ENCODE measurements at places on chromosomes 7 and 10.

- peak; percentile 47 for DNase-seq
Observed at GRCh38 chr10:124152139-124153022, 59.0 kb upstream of the CHST15 start.

DNA sequence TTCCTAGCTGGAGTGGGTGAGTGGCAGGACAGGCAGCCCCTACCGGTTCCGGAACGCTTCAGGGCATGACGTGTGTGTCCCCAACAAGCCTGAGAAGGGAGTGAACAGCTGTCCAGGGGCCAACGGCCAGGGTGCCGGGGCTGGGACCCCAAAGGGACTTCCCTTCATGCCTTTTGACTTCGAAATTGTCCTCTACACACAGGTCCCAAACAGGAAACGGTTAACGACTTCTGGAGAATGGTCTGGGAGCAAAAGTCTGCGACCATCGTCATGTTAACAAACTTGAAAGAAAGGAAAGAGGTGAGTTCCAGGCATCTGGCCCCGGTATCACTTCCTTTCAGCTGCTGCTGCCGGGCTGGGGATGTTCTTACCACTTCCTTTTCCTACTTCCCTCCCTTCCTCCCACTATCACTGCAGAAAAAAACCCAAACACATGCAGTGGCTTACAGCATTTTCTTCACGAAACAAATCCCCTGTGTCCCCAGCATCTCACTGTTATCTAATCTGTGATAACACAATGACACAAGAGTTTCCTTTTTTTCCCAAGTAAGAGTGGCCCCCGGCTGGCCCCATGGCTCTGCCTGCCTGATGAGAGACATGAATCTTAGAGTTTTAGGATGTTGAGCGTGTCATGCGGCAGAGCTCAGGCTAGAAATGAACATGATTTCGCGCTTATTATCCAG is 63.2 kb downstream of the MKI67 start:
- no peak for DNase-seq

GRCh38 chr7:20395104-20395503 is 64.4 kb downstream of the ITGB8 start:
- DNase-seq: peak; percentile 97

DNA sequence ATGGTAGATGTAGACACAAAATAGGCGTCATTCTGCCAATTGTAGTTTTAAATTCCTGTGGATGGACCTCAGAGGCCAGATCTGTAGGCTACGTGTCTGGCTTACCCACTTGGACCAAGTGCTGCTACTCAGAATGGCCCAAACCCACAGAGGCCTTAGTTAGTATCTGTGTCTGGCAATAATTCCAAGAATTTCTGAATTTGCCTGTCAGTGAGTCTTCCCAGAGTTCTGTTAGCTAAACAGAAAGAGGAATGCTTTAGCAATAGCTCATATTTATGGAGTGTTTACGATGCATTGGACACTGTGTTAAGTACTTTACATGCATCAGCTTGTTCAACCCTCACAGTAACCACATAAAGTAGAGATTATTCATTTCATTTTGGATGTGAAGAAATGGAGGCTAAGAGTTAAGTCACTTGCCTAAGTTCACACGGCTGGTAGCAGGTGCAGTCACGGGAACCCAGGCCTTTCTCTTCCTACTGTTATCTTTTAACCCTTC is 231.8 kb downstream of the PTEN start:
- DNase-seq: no peak

DNA sequence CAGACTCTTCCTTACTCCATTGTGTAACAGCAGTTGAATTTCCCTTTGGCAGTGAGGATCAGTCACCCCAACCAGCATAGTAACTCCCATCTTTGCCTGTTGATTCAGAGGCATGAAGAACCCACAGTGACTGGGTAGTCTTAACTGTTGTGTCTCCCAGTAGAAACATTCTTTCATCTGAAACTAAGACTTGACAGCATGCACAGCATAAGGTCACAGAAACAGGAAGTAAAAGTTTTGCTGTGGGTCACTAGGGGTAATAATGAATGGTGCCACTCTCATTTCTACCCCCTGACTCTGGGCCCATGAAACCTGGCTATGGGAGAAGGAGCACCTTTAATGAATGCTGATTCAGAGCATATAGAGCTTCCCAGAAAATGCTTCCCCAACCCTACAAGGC is 8.3 kb upstream of the FRMPD2 start:
- DNase-seq: no peak

- DNase-seq: no peak
Observed at GRCh38 chr10:119119400-119119799, 15.5 kb downstream of the DENND10 start.

DNA sequence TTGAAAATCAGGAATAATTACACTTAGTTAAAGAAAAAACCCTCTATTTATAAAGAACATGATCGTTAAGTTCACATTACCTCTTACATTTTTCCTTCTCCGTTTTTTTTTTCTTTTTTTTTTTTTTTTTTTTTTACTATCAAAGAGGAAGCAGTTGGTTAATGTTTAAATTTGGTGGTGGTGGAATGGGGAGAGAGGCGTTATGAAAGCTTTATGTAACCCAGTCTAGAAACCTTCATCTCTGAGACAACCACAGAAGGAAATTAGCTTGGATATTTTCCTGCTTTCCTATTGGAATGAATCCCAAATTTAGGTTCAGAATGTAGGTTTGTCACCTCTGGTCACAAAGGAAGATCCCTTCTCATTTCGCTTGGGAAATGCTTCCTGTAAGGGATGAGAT is 31.5 kb upstream of the LHFPL3 start:
- no peak for DNase-seq

DNA sequence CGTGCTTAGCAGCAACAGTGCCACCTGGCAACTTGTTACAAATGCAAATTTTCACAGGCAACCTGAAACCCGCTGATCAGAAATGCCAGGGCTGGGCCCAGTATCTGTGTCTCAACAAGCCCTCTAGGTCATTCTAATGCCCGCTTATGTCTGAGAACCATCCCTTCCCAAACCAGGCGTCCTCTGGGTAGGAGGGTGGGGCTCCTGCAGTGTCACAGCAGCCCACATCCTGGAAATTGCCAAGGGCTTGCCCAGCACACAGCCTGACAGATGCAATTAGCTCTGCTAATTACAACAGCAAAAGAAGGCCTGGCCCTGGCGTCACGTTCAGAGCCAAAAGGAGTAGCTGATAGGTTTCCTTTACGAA is 15.9 kb downstream of the ITPRIP start:
- no peak for DNase-seq

GRCh38 chr7:55397617-55398016 is 32.5 kb downstream of the LANCL2 start:
- DNase-seq: no peak

DNA sequence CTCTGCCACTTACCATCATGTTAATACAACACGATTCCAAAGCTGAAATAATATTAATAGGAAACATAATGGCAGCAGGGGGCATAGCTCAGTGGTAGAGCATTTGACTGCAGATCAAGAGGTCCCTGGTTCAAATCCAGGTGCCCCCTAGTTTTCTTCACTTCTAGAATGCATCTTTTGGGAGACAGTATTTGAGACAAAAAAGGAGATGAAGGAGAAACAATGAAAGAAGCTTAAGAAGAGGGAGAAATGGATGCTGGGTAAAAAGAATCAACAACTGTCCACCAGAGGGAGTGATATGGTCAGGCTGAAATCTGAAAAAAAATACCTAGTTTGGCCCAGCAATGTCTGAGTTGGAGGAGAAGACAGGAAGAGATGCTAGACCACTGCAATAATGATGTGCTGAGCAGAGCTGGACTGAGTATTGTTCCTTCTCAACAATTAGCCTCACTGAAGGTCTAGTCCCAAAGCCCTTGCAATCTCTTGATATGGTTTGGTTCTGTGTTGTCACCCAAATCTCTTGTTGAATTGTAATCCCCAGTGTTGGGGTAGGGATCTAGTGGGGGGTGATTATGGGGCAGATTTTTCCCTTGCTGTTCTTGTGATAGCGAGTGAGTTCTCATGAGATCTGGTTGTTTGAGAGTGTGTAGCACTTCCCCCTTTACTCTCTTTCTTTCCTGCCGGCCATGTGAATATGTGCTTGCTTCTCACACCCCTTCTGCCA is 48.3 kb downstream of the ZNF783 start:
- DNase-seq: peak; percentile 34

GRCh38 chr10:79112881-79113431 is 44.2 kb downstream of the ZMIZ1 start:
- peak; percentile 56 for DNase-seq

- DNase-seq: no peak
Observed at GRCh38 chr10:21076381-21076780, 179.3 kb upstream of the NEBL start.

DNA sequence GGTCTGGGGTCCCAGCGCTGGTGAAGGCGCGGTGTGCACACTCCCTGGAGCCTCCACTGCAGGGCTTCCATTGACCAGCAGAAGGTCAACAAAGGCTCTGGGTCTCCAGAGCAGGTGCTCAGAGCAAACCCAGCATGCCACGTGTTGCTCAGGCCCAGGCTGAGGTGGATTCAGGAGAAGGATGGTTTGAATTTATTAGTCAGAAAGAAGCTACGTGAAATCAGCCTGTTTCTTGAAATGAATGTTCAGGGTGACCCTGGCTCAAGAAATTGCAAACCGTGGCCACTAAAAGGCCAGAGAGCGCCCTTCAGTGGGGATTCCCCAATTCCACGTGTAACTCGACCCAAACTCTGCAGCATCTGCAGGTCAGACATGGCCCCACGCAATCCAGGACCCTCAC is 82.7 kb upstream of the PFKP start:
- no peak for DNase-seq

GRCh38 chr7:102991540-102992214 is 78.9 kb downstream of the LRRC17 start:
- DNase-seq: peak; percentile 78
